ENCODE measurements at places on chromosomes 4 and X.

- DNase-seq = no peak
These were observed 21.1 kb upstream of the HMX1 start for GRCh38 chr4:8892556-8893226.

DNA sequence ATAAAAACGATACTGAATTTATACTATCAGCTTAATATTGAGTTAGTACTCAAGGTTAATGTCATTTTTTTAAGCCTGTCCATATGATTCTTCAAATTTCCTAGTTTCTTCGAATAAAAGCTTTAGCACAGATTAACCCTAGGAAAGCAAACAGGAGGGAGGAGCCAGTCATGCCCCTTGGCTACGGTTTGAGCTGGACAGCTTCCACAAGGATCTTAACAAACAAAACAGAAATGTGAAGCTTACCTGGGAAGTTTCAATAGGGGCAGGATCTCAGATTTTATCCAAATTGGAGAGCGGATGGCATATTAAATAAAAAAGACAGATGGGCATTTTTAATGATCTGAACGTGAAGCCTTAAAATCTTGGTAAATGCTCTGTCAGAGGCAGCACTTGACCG, 2.3 kb downstream of the NWD2 start:
- no peak for DNase-seq

- no peak for DNase-seq
These were observed 186.9 kb downstream of the FRMPD4 start for GRCh38 chrX:12325171-12325570.

- DNase-seq = no peak
These were observed 15.3 kb downstream of the CTAG1B start for GRCh38 chrX:154603438-154604430.

- DNase-seq = no peak
These were observed 55.6 kb downstream of the NBDY start for GRCh38 chrX:56784666-56785065.

DNA sequence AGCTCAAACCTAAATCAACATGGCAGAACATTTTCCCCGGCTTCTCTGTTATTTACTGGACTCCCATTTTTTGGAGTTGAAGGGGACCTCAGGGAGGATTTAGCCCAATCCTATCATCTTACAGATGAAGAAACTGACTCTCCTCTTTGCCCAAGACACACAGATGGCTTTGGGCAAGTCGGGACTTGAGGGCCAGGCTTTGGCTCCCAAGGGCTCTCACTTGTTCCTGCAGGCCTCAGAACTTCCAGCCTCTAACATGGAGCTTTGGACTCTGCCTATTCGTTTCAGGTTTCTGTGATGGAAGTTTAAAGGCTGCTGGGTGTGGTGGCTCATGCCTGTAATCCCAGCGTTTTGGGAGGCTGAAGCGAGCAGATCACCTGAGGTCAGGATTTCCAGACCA, 59.5 kb downstream of the RHOH start:
- DNase-seq = no peak

- DNase-seq = no peak
These were observed 57.9 kb downstream of the CCKAR start for GRCh38 chr4:26432419-26432818.

- no peak for DNase-seq
These were observed 2.9 kb downstream of the GPR78 start for GRCh38 chr4:8582941-8583654.
